ENCODE measurements at places on chromosomes 2 and 18.

GRCh38 chr2:102224824-102225739 lies 38.3 kb downstream of the IL1RL2 start:
- no peaks in the 10 kb centered on the region for H3K36me3 ChIP-seq
- H3K4me1 ChIP-seq: peaks cover 33% of the 10 kb centered on the region
- no peak overlapping the region for H3K4me3 ChIP-seq
- peak overlapping the region; percentile 93 for H3K27ac ChIP-seq
- H3K27me3 ChIP-seq: no peaks in the 10 kb centered on the region
- peak; percentile 83 for DNase-seq

DNA sequence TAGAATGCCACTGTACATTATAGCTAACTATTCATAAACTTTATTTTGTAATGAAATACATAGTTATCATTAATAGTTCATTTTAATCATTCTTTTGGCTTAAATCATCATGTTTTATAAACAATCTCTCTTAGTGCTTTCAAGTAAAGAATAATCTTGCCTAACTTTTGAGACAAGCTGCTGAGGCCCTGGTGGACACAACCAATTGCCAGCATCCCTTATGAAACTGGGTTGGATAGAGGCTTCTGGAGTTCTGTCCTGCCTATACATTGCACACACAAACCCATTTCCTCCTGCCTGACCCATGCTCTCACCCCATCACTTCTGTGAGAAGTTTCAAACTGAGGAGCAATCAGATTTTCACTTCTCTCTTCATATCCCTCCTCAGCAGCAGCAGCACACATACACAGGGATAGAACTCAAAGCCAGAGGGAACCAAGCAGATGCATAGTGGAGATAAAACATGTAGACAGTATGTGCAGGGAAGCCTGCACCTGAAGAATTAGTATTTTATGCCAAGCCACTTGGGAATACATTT lies 450.0 kb upstream of the SLC14A2 start:
- peaks cover 4% of the 10 kb centered on the region for H3K4me1 ChIP-seq
- H3K4me3 ChIP-seq: no peak overlapping the region
- no peak overlapping the region for H3K27ac ChIP-seq
- no peaks in the 10 kb centered on the region for H3K36me3 ChIP-seq

DNA sequence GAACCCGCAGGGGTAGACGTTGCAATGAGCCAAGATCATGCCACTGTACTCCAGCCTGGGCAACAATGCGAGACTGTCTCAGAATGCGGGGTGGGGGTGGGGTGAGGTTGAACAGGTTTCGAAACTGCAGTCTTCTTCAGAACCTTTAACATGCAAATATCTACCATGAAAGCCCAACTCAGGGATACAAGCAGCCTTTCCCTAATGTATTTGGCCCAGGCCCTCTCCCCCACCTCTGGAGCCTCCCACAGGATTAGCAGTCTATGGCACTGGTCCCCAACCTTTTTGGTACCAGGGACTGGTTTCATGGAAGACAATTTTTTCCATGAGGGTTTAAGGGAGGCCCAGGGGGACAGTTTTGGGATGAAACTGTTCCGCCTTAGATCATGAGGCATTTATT lies 53.5 kb downstream of the CCBE1 start:
- H3K36me3 ChIP-seq: no peaks in the 10 kb centered on the region
- H3K4me1 ChIP-seq: no peaks in the 10 kb centered on the region
- H3K27ac ChIP-seq: no peak overlapping the region

DNA sequence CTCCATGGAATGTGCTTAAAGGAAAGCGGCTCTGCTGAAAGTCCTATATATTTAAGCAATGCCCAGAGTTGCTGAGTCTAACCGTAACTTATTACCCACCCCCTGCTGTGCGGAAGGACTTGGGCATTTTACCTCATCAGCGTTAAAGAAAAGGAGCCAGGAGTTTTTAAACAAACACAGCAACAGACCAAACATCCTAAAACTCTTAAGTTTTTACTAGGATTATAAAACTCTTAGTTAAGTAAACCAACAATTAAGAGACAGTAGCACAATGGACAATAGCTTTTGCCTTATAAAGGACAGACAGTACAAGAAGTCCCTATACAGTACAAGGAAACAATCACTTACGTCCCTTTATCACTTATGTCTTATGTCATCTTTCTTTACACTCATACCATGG lies 90.2 kb downstream of the ZNF521 start:
- H3K27me3 ChIP-seq: no peaks in the 10 kb centered on the region
- no peaks in the 10 kb centered on the region for H3K36me3 ChIP-seq
- H3K4me3 ChIP-seq: no peak overlapping the region
- H3K4me1 ChIP-seq: no peaks in the 10 kb centered on the region
- no peak for DNase-seq
- no peak overlapping the region for H3K27ac ChIP-seq

GRCh38 chr2:8392098-8392866 lies 289.6 kb upstream of the ID2 start:
- no peak overlapping the region for H3K4me3 ChIP-seq
- H3K27me3 ChIP-seq: no peaks in the 10 kb centered on the region
- H3K27ac ChIP-seq: no peak overlapping the region
- H3K4me1 ChIP-seq: no peaks in the 10 kb centered on the region

DNA sequence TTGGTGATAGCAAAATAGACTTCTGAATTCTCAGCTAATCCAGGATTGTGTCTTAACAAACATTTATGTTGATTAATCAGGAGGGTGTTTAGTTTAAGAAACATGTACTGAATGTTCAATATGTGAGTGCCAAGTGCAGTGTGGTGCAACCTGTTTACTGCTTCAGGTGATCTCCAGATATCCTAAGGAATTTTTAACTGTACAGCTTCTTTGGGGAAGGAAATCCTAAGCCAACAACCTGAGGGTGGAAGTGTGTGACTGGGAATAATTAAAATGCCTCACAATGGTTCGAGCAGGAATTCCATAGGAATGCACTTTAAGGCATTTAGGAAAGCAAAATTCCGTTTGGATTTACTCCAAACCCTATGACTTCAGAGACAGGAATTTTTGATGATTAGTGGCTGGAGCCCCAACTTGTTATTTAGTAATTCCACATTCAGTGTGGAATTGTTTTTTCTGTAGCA lies 16.4 kb downstream of the CRIM1 start:
- no peak overlapping the region for H3K4me3 ChIP-seq
- no peaks in the 10 kb centered on the region for H3K27me3 ChIP-seq
- DNase-seq: no peak
- H3K36me3 ChIP-seq: no peaks in the 10 kb centered on the region

- no peak for DNase-seq
- H3K27me3 ChIP-seq: no peaks in the 10 kb centered on the region
- H3K4me1 ChIP-seq: peaks cover under 1% of the 10 kb centered on the region
- H3K27ac ChIP-seq: no peak overlapping the region
- H3K36me3 ChIP-seq: no peaks in the 10 kb centered on the region
Measured at GRCh38 chr2:113233593-113234550, 44.8 kb downstream of the PAX8 start.

- no peak overlapping the region for H3K4me3 ChIP-seq
- H3K27ac ChIP-seq: no peak overlapping the region
- no peaks in the 10 kb centered on the region for H3K27me3 ChIP-seq
- peaks cover 2% of the 10 kb centered on the region for H3K36me3 ChIP-seq
- H3K4me1 ChIP-seq: no peaks in the 10 kb centered on the region
- no peak for DNase-seq
Measured at GRCh38 chr2:175057078-175057685, 52.0 kb upstream of the CHN1 start.

DNA sequence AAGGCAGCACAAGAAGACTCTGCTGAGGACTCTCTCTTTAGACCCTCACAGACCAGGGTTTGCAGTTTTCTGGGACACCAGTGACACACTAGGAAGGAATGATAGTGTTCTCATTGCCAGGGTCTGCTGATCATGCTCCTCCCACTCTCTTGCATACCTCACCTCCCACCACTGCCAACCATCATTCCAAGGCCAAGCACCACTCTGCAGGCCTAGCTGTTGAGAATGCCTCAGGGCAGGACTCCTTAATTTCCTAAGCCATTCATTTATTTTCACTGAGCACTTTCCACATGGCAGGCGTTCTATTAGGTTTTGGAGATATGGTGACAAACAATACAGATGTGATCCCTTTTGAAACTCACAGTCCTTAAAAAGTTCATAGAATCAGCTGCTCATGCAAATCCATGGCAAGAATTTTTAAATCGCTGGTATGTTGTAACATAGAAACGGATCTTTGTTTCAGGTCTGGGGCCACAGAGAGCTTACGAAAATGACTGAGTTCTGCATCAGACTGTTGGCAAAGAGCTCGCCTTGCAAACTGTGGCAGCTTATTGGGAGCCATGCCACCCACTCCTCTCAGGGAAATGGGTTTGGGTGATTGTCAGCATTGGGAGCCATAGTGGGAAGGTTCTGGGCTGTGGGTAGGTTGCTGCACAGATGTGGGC lies 78.5 kb downstream of the XDH start:
- H3K4me1 ChIP-seq: no peaks in the 10 kb centered on the region
- H3K27me3 ChIP-seq: no peaks in the 10 kb centered on the region
- H3K27ac ChIP-seq: no peak overlapping the region
- DNase-seq: peak; percentile 77
- H3K4me3 ChIP-seq: no peak overlapping the region

GRCh38 chr2:170713543-170714380 lies 1.4 kb upstream of the SP5 start:
- no peaks in the 10 kb centered on the region for H3K36me3 ChIP-seq
- no peak for DNase-seq
- H3K4me1 ChIP-seq: peaks cover 28% of the 10 kb centered on the region
- peak overlapping the region; percentile 62 for H3K4me3 ChIP-seq
- H3K27ac ChIP-seq: peak overlapping the region; percentile 62

DNA sequence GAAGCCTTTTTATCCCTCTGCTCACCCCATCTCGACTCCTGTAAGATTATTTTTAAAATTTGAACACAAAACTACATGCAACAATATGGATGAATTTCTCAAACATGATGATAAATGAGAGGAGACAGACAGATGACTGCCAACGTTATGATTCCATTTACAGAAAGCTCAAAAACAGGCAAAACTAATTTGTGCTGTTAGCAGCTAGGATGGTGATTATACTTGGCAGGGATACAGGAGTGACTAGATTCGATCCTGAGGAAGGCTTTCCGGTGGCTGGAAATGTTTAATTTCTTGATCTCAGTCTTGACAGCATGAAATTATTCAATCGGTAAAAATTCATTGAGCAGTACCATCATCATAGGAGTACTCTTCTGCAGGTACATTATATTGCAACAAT lies 163.4 kb upstream of the SH3BP4 start:
- H3K36me3 ChIP-seq: no peaks in the 10 kb centered on the region
- no peak overlapping the region for H3K27ac ChIP-seq
- no peak for DNase-seq

GRCh38 chr2:215370112-215370965 lies 58.5 kb downstream of the ATIC start:
- H3K27ac ChIP-seq: no peak overlapping the region
- H3K36me3 ChIP-seq: peaks cover 34% of the 10 kb centered on the region

- H3K27me3 ChIP-seq: no peaks in the 10 kb centered on the region
- no peak overlapping the region for H3K27ac ChIP-seq
- DNase-seq: no peak
- no peaks in the 10 kb centered on the region for H3K4me1 ChIP-seq
Measured at GRCh38 chr18:26017929-26018328, 72.5 kb downstream of the SS18 start.

- no peaks in the 10 kb centered on the region for H3K27me3 ChIP-seq
- no peak overlapping the region for H3K27ac ChIP-seq
- no peaks in the 10 kb centered on the region for H3K4me1 ChIP-seq
- DNase-seq: no peak
- no peak overlapping the region for H3K4me3 ChIP-seq
- no peaks in the 10 kb centered on the region for H3K36me3 ChIP-seq
Measured at GRCh38 chr2:1538663-1539062, 125.4 kb downstream of the TPO start.

- DNase-seq: no peak
- peak overlapping the region; percentile 94 for H3K27ac ChIP-seq
- no peaks in the 10 kb centered on the region for H3K27me3 ChIP-seq
- peaks cover 73% of the 10 kb centered on the region for H3K4me1 ChIP-seq
- H3K36me3 ChIP-seq: no peaks in the 10 kb centered on the region
Measured at GRCh38 chr18:48945953-48946217, 4.9 kb downstream of the SMAD7 start.

DNA sequence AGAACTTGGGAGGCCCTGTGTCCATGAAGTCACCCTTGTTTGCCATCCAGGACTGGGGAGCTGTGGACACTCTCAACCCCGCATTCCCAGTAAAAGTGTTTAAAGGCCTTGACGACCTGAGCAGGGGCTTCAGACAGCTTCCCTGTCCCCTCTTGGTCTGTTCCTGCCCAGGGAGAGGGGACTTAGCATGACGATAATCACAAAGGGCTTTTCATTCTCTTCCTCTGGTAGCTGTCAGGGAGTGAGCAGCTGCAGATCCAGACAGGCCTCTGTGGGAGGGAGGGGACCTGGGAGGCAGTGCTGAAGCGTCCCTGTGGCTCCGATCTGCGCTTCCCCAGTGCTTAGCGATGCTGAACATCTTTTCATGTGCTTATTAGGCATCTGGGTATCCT lies 77.8 kb upstream of the HS6ST1 start:
- H3K27me3 ChIP-seq: no peaks in the 10 kb centered on the region
- no peak for DNase-seq
- no peaks in the 10 kb centered on the region for H3K4me1 ChIP-seq
- H3K27ac ChIP-seq: no peak overlapping the region
- H3K36me3 ChIP-seq: no peaks in the 10 kb centered on the region
- no peak overlapping the region for H3K4me3 ChIP-seq

GRCh38 chr2:196256585-196256984 lies 85.2 kb upstream of the STK17B start:
- H3K36me3 ChIP-seq: no peaks in the 10 kb centered on the region
- no peak overlapping the region for H3K27ac ChIP-seq
- no peaks in the 10 kb centered on the region for H3K27me3 ChIP-seq
- no peak overlapping the region for H3K4me3 ChIP-seq
- no peaks in the 10 kb centered on the region for H3K4me1 ChIP-seq

DNA sequence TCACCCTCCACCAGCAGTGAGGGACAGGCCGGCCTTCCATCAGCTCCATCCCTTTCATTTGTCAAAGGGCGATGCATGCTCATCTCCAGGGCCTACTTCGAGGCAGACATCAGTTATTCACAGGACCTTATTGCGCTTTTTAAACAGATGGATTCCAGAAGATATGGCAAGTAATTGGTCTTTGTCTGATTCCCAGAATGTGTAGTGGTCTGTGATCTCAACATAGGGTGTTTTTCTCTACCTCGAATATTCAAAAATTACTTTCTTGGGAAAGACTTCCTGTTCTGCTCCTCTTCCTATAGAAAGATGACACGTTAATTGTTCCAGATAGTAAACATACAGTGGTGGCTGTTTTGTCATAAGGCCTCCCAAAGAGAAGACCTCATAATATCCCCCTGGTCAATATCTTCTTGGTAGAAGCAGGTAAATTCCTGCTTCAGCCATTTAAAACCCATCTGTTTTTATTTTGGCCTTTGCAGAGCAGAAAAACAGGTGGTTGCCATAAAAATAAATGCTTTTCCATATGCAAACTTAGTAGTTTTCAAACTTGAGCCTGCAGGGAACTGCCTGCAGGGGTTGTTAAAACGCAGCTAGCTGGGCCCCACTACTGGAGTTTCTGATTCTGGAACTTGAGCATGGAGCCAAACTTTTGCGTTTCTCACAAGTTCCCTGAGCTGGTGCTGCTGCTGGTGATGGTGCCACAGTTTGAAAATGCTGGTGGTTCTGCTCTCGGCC lies 8.2 kb downstream of the SMARCAL1 start:
- H3K36me3 ChIP-seq: no peaks in the 10 kb centered on the region
- H3K27ac ChIP-seq: no peak overlapping the region
- no peak overlapping the region for H3K4me3 ChIP-seq
- H3K4me1 ChIP-seq: peaks cover 6% of the 10 kb centered on the region
- H3K27me3 ChIP-seq: no peaks in the 10 kb centered on the region
